ENCODE measurements at places on chromosomes 4 and X.

DNA sequence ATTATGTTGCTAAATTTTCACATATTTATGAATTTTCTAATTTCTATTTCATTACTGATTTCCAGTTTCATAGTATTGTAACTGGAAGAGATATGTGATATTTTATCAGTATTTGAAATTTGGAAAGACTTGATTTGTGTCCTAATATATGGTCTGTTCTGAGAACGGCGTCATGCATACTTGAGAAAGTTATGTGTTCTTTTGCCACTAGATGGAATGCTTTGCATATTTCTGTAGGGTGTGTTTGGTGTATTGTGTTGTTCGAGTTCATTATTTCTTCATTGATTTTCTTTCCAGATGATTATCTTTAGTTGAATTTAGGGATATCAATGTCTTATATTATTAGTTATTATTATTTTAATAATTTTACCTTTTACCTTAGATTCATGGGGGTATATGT lies 110.6 kb upstream of the ITM2A start:
- no peak for DNase-seq

GRCh38 chr4:76822303-76822702 lies 75.6 kb downstream of the SOWAHB start:
- no peak for DNase-seq

- no peak for DNase-seq
Observed at GRCh38 chr4:108950158-108950915, 187.5 kb upstream of the ETNPPL start.

DNA sequence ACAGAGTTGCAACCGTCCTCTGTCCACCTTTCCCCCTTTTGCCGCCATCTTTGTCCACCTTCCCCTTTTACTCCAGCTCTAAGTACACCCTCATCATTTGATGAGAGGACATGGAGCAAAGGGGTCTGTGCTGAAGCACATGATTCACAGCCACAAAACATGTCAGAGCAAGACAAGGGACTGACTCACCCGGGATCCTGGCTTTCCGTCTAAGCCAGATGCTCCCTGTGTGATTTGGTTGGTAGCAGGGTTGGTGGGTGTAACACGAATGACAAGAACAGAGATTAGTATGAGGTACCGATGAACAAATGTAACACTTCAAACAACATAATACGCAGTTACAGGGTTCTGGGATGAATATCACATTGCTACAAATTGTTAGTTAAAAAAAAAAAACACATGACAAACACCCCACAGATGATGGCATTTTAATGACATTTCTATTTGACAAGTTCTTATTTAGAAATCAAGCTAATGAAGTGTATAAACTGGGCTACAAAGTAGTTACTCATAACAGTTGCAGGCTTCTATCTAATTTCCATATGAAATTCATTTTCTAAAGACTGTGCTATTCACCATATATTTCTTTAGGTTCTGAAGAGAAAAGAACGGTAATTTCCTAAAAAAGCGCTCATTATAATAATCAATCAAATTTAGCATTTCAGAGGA lies 71.4 kb upstream of the ETNPPL start:
- DNase-seq: no peak

- DNase-seq: peak; percentile 26
Observed at GRCh38 chrX:8049827-8050226, 121.2 kb downstream of the VCX2 start.

GRCh38 chr4:138056541-138056940 lies 185.6 kb downstream of the SLC7A11 start:
- no peak for DNase-seq

- DNase-seq: no peak
Observed at GRCh38 chr4:94341481-94342370, 910 bp downstream of the HPGDS start.

Data from NCI-H2081 (cell line).